ENCODE measurements at places on chromosomes 6 and 20.
A peak's percentile ranks its signal among the peaks of the same experiment; 100 is the strongest.

- no peak for DNase-seq
These were observed 294.8 kb upstream of the STXBP5 start for GRCh38 chr6:146909376-146909775.

GRCh38 chr20:19937218-19937617 is 79.9 kb upstream of the NAA20 start:
- DNase-seq: no peak

- no peak for DNase-seq
These were observed 12.7 kb downstream of the SAYSD1 start for GRCh38 chr6:39102071-39102820.

- no peak for DNase-seq
These were observed 55.2 kb upstream of the NOX3 start for GRCh38 chr6:155510879-155511278.

- no peak for DNase-seq
These were observed 43.2 kb downstream of the KAT14 start for GRCh38 chr20:18180815-18181214.

DNA sequence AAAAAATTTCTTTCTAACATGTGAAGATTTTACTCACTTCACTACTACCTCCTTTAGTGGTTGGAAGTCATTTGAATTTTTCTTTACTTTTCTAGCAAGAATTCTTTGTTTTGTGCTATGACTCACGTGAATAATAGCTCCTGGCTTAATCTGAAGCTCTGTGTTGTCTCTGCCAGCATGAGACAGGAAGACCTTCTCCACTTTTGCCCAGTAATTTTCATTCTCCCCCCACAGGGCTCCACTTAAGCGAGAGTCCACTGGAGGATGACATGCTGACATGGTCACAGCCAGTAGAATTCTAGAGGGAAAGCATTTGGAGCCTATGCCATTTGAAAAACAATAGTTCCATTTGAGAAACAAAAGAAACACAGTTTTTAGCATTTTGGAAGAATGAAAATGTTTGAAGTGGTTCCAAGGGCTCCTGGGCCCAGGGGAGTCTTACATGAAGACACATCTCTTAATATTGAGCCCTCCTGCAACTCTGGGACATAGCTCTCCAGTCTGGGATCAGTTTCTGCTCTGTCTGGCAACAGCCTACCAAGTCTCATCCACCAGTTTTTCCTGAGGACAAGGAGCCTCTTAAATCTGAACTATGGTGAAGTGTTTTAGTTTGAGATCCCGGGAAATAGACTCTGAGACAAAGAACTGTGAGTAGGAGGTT is 231.4 kb downstream of the PAX1 start:
- DNase-seq: no peak

GRCh38 chr20:41154436-41155176 is 17.3 kb downstream of the PLCG1 start:
- no peak for DNase-seq

DNA sequence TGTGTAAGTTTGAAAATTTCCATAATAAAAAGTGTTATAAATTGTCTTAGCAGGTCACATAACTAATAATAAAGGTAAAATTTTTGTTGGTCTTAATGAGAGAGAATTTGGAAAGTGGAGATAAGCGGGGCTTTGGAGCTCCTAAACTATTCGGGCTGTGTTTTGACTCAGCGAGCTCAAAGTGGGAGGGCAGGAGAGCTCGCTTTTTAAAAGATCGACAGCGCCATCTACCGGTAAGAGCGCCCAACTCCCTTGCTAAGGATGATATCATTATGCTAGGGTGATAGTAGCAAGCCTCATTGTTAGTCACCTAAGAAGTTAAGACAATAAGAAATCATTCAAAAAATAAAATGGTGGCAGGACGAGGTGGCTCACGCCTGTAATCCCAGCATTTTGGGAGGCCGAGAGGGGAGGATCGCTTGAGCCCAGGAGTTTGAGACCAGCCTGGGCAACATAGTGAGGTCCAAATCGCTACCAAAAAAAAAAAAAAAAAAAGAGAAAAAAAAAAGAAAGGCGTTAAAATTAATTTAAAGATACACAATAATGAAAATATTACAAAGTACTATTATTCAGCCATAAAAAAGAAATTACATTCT is 24.8 kb downstream of the C6orf15 start:
- DNase-seq: peak; percentile 81

- DNase-seq: no peak
These were observed 207.6 kb downstream of the OGFRL1 start for GRCh38 chr6:71496018-71496721.

DNA sequence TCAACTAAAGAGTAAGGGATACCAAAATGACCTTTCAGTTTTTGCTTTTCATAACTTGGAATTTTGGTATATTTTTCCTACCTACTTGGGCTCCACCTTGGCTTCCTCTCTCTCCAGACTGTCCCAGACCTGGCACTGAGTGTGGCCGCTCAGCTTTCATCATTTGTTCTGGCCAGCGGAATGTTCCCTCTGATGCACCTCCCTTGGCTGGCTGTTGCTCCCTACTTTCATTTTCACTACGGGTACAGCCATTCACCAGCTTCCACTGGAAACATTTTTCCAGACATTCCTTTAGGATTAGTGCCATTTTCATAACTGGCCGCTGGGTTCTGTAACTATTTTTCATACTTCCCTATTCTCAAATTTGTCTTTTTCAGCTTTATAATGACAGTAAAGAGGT is 487.4 kb downstream of the TENT5A start:
- DNase-seq: no peak

DNA sequence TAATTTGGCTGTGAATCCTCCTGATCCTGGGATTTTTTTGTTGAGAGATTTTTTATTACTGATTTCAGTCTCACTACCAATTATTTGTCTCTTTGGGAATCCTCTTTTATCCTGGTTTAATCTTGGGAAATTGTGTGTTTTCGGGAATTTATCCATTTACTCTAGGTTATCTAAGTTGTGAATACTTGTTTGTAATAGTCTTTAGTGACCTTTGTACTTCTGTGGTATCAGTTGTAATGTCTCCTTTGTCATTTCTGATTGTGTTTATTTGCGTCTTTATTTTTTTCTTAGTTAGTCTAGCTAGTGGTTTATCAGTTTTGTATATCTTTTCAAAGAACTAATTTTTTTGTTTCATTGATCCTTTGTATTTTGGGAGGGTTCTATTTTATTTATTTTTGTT is 27.3 kb upstream of the ZNF337 start:
- no peak for DNase-seq

GRCh38 chr6:132789396-132789776 is 9.1 kb downstream of the SLC18B1 start:
- DNase-seq: no peak

- DNase-seq: no peak
These were observed 83.6 kb downstream of the MRPL14 start for GRCh38 chr6:44043479-44044153.

GRCh38 chr6:97460394-97461080 is 177.5 kb upstream of the MMS22L start:
- DNase-seq: no peak

DNA sequence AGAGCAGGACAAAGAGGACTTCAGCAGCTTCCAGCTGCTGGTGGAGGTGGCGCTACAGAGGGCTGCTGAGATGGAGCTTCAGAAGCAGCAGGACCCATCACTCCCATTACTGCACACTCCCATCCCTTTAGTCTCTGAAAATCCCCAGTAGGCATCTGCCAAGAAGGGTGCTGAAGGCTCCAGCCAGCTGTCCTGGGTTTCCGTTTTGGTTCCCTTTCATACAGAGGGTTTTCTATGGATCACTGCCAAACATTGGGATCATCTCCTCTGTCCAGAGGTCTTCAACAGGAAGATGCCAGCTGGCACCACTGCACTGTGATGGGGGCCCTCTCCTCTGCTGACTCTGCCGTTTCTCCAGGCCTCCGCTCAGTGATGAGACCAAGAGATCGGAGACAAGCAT is 14.3 kb upstream of the RAB5IF start:
- no peak for DNase-seq

DNA sequence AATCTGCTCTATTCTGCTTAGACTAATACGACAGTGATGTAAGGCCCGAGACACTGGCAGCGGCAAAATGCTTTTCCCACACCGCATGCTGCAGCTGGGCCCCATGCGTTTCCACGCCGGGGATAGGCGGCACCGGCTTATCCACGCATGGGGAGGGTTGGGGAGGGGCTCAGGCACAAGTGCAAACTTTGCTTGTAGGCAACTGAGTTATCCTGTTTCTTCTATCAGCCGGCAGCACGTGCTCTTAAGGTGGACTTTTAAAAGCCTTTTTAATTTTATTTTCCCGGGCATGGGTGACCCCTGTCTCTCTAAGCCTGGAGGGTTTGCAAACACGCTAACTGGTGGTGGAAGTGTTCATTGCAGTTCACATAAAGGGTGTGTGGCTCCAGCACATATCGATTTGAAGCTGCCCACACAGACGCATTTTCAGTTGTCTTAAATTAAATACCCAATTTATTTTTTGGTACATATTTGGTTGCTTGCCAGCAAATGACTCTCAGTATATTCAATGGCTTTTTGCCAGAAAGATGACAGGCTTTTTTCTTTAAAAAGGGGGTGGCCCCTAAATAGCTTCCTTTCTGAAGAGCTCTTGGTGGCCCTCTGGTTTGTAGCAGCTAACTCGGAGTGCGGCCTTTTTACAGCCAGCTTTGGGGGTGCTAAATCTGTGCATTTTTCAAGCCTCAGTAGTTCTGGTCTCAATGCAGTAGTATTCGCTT is 561.8 kb upstream of the AGPAT4 start:
- no peak for DNase-seq

- no peak for DNase-seq
These were observed 94.5 kb upstream of the NRSN1 start for GRCh38 chr6:24031496-24031895.

- DNase-seq: no peak
These were observed 48.6 kb downstream of the FOXO3 start for GRCh38 chr6:108609276-108609769.

DNA sequence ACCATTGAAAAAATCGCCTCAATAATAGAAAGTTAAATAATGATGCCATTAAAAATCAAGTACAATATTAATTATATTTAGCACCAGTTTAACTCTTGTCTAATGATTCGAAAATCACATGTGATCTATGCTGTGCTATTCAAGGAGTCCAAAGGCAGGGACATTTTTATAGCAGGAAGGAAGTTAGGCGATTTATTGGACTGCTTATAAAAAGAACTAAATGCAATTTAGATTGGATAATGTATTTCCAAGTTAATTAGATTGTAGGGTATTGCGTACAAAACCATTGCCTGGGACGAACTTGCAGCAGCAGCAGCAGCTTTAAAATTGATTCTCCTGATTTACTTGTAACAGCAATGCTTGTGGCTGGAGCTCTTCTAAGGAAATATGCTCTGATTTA is 87.4 kb upstream of the TMEM181 start:
- no peak for DNase-seq

GRCh38 chr6:33609528-33609927 is 11.6 kb upstream of the ITPR3 start:
- no peak for DNase-seq

DNA sequence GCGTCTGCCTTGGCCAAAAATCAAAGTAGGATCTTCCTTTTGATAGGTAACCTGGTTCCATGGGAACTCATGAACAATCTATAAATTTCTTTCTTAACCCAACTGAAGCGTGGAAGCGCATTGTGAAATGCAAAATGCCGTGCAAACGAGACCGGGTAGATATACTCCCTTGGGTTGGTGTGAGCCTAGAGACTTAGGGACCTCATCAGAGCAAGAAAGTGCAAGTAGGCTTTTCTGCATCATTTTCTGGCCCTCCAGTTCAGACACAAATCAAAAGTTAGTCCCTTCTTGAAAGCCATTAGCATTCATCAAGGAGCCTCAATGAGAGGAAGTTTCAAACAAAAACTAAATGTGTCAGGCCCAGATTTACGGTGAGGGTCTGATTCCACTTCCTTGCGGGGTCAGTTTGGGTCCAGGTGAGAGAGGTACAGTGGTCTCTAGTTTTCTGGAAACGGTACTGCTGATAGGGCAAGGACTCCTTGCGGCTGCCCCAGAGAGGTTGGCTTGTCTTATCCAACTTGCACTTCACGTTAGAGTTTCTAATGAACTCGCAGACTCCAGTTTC is 5.3 kb upstream of the ZNF184 start:
- DNase-seq: no peak

- no peak for DNase-seq
These were observed 40.9 kb downstream of the VSTM2L start for GRCh38 chr20:37943501-37944455.

- no peak for DNase-seq
These were observed 3.6 kb downstream of the TBC1D20 start for GRCh38 chr20:458776-459175.

- DNase-seq: no peak
These were observed 168.7 kb upstream of the FUT9 start for GRCh38 chr6:95847061-95847460.

- DNase-seq: no peak
These were observed 30.1 kb upstream of the CCR6 start for GRCh38 chr6:167092672-167093339.

DNA sequence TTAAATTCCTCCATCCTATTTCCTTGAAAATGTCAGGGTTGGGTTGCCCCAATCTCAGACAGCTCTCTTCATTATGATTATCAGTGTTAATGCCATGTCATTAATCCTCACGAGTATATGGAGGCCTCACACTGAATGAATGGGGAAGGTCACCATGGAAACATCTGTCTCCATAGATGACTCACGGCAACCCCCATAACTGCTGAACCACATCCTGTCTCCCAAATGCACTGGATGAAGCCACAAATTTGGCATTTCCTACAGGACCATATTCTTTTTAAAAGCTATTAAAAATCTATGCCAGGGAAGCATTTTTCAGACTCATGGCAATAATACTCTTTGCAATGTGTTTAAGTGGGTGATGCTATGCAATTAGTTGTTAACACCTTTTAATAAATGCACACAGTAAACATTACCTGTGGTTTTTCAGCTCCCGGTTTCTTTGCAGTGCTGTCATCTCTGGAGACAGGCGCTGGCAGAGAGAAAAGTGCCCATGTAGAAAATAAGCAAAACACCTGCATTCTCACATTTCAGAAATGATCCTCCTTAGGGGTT is 80.1 kb upstream of the PTPRK start:
- DNase-seq: no peak

DNA sequence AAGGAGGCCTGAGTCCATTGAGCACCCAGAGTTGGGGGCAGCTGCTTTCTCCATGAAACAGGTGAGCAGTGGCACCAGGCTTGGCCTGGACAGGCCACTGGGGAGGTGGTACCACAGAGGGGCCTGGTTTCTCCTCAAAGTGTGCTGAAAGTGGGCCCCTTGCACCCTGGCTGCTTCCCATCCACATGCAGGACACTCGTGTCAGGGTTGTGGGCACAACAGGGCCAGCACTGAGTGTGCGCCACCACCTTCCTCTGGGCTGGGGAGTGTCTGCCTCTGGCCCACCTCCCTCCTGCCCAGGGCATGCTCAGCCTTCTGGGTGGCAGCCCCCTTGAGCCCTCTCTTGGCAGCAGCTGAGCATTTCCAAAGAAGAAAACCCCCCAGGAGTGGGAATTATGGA is 5.2 kb upstream of the SLC22A1 start:
- DNase-seq: no peak
